HCT116 (cell line): ENCODE measurements at places on chromosomes 6 and 20. TPM values are rescaled to one million over a fixed set of nuclear protein-coding genes. Genes with fewer than 3 reads are reported as not detected.

GRCh38 chr6:157823001-157823527, at the start of gene SNX9:
Gene SNX9, plus strand, starts transcription at chr6:157823246. Its CDS starts 189 bp downstream, at chr6:157823435.
- no peaks in the 10 kb centered on the region for H3K36me3 ChIP-seq
- peak within 1 kb of the TSS; percentile 88 for H3K27ac ChIP-seq
- H3K4me3 ChIP-seq, result peak within 1 kb of the TSS; percentile 80
- H3K4me1 ChIP-seq, result peaks cover 15% of the 10 kb centered on the region; the same call in 1 of the 2 replicates
- no peaks in the 10 kb centered on the region for H3K27me3 ChIP-seq

DNA sequence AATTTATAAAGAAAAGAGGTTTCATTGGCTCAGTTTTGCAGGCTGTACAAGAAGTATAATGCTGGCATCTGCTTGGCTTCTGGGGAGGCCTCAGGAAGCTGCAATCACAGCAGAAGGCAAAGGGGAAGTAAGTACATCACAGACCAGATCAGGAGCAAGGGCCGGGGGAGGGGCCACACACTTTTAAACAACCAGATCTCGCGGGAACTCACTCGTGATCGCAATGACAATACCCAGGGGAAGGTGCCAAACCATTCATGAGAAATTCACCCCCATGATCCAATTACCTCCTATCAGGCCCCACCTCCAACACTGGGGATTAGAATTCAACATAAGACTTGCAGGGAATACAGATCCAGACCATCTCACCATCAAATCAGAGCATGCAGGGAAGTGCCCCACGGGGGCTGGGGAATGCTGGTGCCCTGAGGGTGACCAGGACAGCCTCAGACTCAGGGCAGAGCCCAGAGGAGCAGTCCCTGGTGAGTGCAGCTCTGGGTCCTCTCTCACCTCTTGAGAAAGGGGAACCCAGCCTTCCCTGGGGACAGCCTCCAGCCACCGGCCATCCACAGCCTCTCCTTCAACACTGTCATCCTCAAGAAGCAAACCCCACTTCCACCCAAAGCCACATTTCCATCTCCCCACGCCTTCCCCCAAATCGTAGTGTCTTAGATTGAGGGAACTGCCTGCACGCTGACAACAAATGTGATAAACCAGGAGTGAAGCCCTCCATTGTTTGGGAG, 80.7 kb downstream of the ANKRD60 start:
- no peak overlapping the region for H3K4me3 ChIP-seq
- H3K27me3 ChIP-seq, result peaks cover 52% of the 10 kb centered on the region
- DNase-seq, result no peak
- no peak overlapping the region for H3K27ac ChIP-seq
- no peaks in the 10 kb centered on the region for H3K36me3 ChIP-seq

Gene SLC32A1
- not detected for total RNA-seq

Gene LINC00237
- not detected for total RNA-seq

Gene RSPH4A
- 0.27 TPM for total RNA-seq

GRCh38 chr6:9789201-9789600, 625.7 kb downstream of the TFAP2A start:
- H3K27ac ChIP-seq, result no peak overlapping the region
- DNase-seq, result no peak
- H3K4me1 ChIP-seq, result no peaks in the 10 kb centered on the region
- H3K4me3 ChIP-seq, result no peak overlapping the region

DNA sequence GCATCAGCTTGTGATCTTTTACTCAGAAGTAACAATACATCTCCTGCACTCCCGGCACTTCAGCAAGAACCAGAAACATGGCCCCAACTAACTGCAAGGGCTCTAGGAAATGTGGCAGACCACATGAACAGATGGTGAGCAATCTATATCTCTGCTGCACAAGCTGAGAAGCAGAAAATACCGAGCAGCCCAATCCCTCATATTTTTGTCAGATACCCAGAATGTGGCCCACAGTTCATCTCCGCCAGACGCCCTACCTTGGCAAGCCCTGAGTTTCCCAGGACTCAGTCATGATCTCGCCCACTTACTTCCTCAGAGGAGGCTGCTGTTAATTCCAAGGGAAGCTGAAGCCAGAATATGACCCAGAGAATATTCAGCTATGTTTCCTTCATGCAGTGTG, 63.1 kb upstream of the PHACTR1 start:
- DNase-seq, result no peak
- no peak overlapping the region for H3K4me3 ChIP-seq

- no peaks in the 10 kb centered on the region for H3K36me3 ChIP-seq
- H3K27me3 ChIP-seq, result no peaks in the 10 kb centered on the region
- H3K4me3 ChIP-seq, result no peak overlapping the region
- no peak overlapping the region for H3K27ac ChIP-seq
- DNase-seq, result no peak
- no peaks in the 10 kb centered on the region for H3K4me1 ChIP-seq
Measured at GRCh38 chr6:139490482-139490881, 116.0 kb upstream of the CITED2 start.
